ENCODE measurements at places on chromosomes 13 and 19.

- DNase-seq: no peak
Measured at GRCh38 chr19:19202707-19203011, 555 bp downstream of the NR2C2AP start.

DNA sequence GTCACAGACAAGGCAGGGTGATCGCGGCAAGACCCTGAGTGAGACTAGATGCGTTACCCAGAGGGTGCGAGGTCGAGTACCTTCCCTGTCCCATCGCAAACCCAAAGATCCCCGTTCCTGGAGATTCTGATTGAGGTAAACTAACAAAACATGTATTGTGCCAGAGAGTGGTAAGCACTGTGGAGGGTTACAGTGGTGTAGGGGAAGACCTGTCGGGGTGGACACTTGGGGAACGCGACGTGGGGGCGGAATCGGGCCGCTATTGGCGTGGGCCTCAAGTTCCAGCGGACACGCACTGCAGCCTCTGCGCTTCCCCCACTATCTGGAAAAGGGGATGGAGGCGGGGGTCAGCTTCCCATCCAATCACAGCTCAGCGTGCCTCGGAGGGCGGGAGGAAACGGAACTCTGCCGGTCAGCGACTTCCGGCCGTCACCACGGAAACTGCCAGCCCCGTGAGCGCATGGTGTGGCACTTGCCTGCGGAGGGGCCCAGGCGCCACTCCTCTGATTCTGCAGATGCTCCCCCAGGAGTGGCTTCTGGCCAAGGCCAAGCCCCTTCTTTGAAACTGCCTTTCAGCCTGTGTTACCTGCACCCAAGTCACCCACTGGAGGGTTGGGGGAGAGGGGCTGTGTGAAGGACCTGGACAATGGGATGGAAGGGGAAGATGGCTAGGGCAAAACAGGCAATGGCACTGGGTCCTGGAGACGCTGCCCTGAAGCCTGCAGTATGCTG, 1.0 kb upstream of the UBE2M start:
- DNase-seq: peak; percentile 89

DNA sequence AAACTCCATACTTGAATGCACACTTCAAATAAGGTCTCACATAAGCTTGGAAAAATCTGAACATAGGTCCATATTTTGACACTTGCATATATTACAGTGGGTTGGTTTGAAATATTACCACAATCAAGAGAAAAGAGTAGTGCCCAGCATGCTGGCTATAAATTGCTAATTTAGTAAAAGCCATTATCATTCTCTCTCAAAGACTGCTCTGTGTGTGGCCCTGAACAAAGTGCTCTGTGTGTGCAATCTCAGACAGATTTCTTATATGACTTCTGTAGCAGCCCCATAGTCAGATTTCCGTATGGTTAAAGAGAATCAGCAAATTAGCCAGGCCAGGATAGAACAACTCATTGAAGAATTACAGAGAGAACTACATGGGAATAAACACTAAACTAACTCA, 78.2 kb downstream of the LIG4 start:
- no peak for DNase-seq

DNA sequence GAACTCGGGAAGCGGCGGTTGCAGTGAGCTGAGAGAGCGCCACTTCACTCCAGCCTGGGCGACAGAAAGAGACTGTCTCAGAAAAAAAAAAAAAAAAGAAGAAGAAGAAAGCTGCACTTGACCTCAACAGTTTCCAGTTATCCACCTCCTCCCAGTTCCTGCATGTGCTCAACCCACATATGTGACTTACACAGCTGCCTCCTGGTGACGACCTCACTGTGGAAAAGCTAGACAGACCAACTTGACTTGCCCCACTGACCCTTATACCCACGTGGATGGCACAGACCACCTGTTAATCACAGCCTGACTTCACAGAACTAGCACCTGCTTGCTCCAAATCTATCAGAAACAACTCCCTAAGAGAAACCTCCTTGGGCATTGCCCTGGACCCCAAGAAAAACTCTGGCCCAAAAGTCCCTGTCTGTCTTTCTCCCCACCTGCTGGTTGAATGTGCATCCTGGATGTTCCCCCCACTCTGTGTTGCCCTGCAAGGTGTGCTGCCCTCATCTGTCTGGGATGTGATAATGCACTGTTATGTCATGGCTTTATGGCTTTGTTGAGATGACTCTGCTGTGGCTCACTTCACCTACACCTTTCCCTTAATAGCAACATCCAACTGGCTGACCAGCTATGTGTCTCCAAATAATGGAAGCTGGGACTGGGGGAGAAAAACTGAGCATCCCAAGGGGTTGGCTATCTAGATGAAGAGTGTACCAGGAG, 2.8 kb downstream of the ZNF20 start:
- peak; percentile 49 for DNase-seq

All from activated CD8-positive, alpha-beta memory T cell treated with anti-CD3 and anti-CD28 coated beads, Interleukin-2, amount 10 ng/mL, durations not matched to agents 7 days and 5 days (primary cell).